ENCODE measurements at places on chromosomes 1 and 21.

DNA sequence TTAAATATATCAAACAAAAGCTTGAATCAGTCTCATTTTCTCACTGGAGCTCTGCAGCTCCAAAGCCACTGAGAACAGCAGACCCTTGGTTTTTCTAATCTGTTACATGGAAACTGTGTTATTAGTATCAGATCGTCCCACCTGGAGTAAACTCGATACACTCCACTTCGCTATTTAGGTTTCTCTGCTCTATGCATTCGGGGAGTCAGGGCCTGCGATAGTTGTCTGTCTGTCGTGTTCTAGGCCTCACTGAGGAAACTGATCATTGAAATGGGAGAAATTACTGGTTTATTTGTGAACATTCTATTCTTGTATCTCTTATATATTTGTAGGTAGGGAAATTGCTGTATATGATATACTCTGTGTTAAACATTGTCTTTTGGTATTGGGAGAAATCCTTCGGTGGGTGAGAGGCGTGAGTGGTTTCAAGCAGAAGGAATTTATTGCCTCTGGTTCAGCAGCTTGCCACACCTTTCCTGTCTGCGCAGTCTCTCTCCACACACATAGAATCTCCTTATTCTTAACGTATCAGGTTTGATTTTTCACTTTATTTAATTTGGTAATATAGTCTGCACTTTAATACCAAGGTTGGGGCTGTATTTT, 8.5 kb downstream of the PRDM2 start:
- DNase-seq: no peak

- DNase-seq: no peak
Observed at GRCh38 chr1:243851765-243852164, 1.7 kb upstream of the AKT3 start.

DNA sequence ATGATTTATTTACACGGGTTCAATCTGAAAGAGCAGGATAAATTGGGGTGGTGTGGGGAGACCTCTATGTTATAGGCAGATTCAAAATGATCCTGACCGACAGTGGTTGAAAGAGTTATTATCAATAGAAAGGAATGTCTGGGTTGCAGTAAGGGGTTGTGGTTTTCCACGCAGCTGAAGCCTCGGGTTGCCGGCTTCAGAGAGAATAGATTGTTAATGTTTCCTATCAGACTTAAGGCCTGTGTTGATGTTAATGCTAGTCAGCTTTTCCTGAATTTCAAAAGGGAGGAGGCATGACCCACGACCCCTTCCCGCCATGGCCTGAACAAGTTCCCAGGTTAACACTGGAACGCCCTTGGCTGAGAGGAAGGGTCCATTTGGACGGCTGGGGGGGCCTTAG, 2.2 kb upstream of the UBE2J2 start:
- DNase-seq: no peak

GRCh38 chr1:5979536-5980313, 12.5 kb downstream of the NPHP4 start:
- DNase-seq: no peak

DNA sequence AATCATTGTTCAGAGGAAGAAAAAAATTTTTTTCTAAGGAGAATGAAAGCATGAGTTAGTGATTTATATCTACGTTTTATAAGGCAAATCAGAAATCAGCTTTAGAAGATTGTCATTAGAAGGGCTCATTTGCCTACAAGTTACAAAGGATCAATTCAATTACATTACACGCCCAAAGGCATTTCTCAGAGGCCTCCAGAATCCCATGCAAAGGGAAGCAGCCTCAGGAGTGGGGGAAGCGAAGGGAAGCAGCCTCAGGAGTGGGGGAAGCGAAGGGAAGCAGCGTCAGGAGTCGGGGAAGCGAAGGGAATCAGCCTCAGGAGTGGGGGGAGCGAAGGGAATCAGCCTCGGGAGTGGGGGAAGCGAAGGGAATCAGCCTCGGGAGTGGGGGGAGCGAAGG, 206.2 kb downstream of the GREM2 start:
- no peak for DNase-seq

Data from GM12864 (cell line).